ENCODE measurements at places on chromosomes 5 and 9. TPM values are rescaled to one million over a fixed set of nuclear protein-coding genes. Genes with fewer than 3 reads are reported as not detected.

Gene CCNI2
- not detected for total RNA-seq

Gene NRARP
- total RNA-seq, result not detected

Gene PCDHGA11
- total RNA-seq, result 17.8 TPM

Gene SLC9A3
- 1.8 TPM for total RNA-seq

Gene SLC26A2
- total RNA-seq, result 12.7 TPM

DNA sequence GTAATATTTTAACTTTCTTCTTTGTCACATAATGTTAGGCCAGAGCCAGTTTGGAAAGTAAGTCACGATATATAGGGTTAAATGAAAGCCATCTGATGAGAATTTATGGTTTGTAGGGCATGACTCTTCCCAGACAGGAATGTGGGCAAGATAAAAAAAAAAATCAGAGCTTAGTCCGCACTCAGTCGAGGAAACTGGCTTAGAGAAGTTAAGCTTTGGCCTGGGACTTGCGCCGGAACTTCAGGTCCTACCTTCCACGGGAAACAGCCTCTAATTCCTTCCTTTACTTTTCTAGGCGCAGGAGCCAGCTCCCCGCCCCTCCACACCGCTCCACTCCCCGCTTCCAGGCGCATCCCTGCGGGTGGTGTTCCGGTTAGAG is 475 bp downstream of the DDX31 start:
- DNase-seq, result no peak

GRCh38 chr5:132301344-132302271 is 7.4 kb downstream of the SLC22A4 start:
- no peak for DNase-seq

DNA sequence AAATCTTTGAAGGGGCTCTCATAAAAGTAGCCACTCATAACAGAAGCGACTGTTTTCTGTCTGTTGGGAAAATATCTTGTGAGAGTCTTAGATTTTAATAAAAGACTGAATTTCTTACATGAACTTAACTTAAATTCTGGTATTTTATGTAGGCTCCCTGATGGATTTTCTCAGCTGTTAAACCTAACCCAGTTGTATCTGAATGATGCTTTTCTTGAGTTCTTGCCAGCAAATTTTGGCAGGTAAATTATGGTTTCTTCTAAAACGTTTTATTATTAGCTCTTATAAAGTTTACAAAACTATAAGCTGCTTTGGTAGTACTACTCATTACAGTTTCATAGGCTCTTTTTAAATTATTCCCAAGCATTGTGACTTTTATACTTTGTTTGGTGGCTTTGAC is 87.0 kb downstream of the ERBIN start:
- peak; percentile 47 for DNase-seq

DNA sequence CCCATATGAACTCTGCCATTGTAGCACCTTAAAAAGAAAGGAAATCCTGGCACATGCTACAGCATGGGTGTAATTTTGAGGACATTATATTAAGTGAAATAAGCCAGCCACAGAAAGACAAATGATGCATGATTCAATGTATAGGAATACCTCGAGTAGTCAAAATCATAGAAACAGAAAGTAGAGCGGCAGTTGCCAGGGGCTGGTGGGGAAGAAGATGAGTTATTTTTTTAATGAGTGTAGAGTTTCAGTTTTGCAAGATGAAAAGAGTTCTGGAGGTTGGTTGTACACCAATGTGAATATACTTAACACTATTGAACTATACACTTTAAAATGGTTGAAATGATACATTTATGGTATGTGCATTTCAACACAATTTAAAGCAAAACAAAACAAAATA is 133.0 kb downstream of the ZDHHC21 start:
- DNase-seq, result no peak

- peak; percentile 65 for DNase-seq
These were observed 8.9 kb downstream of the DNLZ start for GRCh38 chr9:136354592-136355085.

DNA sequence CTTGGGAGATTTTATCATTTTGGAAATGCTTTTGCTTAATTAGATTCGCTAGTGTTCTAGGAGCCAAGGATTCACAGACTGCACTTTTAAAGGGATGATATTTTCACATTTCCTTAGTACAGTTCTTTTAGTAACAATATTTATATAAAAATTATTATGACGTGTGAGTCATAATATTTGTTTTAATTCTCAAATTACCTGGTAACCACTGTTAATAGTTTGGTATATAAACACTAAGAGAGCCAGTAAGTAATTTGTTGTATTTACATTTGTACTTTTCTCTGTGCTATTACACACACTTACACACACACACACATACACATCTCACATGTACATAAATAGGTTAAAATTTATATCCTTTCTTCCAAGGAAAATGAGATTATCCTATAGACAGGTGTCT is 58.8 kb upstream of the RAD23B start:
- DNase-seq, result no peak

GRCh38 chr9:14245901-14246525 is 67.9 kb downstream of the NFIB start:
- DNase-seq, result peak; percentile 81

GRCh38 chr5:78574731-78575161 is 73.8 kb downstream of the LHFPL2 start:
- no peak for DNase-seq

DNA sequence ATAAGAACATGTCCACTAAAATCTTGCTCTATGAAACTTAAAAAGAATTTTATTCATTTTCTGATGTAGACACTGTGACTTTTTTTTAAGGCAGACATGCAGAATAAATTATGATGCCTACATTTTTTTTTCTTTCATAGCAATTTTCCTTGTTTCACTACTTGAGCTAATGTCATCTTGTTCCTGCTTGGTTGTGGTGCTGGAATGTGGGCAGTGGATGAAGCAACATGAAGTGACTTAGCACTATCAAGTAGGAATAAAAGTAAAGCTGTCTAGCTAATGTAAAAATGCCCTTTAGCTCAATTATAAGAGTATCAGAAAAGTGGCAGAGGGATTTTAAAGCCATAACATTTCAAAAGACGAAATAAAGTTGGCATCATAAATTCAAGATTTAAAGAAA is 191.0 kb downstream of the ADAMTS6 start:
- DNase-seq, result peak; percentile 50
